ENCODE measurements at places on chromosomes 5 and 9.

DNA sequence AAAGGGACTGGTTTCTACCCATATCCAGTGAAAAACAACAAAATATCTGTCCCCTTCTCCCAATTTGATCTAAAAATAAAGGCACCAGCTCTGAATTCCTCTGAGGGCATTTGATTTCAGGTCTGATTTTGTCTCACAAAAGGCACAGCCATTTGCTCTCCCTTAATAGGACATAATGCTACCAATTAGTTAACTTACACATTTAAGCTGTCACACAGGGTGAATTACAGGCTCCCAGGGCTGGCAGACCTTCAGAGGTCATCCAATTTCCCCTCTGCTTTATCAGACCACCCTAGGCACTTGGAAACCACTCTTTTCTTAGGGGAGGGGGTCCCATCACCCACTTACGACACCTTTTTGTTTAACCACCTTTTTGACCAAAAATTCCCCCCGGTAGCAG lies 319.9 kb downstream of the SPOCK1 start:
- no peak for DNase-seq

GRCh38 chr9:93051680-93052089 lies 6.8 kb upstream of the SUSD3 start:
- no peak for DNase-seq

DNA sequence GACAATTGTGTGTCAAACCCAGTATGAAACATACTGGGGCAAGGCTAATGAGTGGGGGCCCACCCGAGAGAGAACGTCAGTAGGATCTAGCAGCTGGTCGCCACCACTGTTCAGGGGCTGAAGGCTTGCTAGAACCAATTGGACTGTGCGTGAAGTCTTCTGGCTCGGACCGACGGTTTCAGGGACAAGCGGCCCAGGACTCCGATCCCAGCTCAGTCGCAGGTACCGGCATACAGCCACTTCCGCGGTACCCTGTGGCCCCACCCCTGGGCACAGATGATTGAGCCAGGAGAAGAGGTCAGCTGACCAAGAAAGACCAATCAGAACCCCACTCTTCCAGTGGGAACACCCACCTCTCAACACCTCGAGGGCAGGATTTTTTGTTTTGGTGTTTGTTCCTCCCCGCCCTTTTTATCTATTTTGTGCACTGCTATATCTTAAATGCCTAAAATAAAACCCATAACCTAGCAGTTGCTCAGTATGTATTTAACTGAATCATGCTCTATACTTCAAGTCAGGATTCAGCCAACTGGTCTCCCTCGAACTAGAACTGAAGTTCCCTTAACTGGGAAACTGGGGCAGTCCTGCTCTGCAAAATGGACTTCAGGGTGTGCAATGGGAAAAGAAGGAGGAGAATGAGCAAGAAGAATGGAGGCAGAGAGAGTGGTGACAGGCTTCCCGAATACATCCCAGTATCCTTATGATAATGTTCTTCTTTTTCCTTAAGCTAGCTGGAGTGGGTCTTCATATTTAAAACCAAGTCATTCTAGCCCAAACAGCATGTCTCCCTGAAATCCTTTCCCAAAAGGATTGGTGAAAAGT lies 21.1 kb upstream of the CPEB4 start:
- DNase-seq: no peak

DNA sequence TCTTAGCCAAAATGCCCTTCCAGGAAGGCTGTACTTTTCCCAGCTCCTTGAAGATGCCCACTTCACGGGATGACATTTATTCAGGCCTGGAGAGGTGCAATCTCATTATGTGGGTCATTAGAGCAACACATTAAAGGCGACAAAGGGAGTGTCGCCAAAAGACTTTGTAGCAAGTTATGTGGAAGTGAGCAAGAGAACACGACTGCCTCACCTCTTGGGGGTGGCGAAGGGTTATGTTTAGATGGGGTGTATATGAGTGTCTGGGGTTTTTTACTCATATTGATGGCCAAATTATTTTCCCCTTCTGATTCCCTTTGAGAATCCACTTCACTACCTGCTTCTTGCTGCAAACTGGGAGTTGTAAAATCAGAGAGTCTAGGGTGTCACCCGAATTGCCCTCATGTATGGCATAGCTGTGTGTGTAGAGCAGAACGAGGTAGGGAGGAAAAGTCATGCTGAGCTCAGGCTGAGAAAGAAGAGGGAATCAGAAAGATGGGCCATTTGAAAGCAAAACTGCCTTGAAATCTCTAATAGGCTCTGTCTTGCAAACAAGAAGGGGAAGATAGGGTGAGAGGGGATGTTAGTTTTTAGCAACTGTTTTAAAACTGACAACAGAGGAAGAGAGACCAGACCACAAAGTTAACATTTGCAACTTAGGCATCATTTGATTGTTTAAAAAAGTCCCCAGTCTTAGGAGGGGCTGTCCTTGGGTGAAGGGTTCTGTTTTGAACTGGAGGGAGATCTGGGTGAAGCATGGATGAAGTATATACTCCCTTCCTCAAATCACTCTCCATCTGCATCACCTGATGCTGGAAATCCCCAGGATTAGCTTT lies 97.1 kb upstream of the IL12B start:
- DNase-seq: no peak

DNA sequence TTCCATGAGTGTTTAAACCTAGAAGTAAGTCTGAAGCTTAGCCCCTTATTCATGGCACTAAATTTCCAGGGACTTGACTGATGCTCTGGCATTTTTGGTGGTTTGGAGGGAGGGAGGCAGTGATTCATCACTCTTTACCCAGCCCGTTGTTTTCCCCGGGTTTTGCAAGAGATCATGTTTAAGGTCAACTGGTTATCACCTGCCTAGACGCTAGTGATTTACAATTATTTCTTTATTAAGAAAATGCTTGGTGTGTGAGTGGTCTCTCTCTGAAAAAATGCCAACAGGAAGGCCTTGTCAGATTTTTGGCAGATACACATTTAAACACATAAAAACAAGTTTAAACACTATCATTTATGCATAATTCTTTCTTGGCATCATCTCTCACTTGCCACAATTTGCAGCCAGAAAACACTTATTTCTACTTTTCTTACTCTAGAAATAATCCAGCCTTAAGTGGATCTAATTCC lies 737.9 kb upstream of the ZNF608 start:
- peak; percentile 54 for DNase-seq

GRCh38 chr5:156148301-156148700 lies 178.7 kb upstream of the SGCD start:
- no peak for DNase-seq

- DNase-seq: no peak
These were observed 57.3 kb downstream of the DAPK1 start for GRCh38 chr9:87554976-87555375.

DNA sequence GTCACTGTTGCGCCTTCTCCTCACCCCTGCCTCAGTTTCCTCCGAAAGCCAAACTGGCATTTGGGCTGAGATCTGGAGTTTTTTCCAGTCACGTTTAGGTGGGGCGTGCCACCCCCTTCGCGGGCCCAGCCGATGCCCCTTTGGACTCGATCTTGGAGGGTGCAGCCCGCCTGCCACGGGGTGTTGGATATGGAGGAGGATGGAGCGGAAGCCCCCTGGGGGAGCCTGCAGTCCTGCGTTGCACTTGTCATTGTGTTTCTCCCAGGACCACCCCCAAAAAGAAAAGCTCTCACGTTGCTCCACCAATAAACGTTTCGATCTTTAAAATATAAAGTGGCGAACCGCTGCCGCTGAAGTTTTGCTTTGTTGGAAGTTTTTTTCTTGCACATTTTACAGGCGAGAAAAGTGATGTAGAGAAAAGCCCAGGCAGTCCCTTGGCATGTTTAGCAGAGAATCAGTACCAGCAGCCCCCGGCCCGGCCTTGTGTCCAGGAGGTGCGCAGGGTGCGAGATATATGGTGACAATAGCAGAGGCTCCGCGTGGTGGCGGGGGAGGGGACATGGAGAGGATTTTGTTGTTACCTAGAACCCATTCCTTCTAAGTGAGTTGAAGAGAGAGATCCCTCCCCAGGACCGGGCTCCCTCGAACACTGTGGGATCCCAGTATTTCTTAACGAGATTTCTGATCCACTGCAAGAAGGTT lies 681 bp downstream of the F2R start:
- DNase-seq: no peak

DNA sequence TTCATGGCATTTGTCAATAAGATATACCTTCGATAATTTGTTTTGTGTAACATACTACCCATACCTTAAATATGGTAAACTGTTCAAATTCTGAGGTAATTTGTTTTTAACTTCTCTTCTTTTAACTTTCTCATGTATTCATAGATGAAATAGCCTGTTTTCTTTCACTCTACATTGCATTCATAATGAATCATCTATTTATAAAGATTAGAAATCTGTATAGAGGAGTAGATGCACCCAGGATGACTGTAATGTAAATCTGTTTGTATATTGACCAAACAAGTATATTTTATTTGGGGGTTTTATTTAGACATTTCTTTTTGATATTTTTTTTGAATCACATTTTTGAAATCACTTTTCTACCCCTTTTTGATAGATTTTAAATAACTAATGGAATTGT lies 144.6 kb downstream of the CD180 start:
- DNase-seq: no peak

- no peak for DNase-seq
These were observed 140.8 kb downstream of the TSSK1B start for GRCh38 chr5:113293975-113294310.

- no peak for DNase-seq
These were observed 130.0 kb downstream of the MVB12B start for GRCh38 chr9:126456441-126457174.

DNA sequence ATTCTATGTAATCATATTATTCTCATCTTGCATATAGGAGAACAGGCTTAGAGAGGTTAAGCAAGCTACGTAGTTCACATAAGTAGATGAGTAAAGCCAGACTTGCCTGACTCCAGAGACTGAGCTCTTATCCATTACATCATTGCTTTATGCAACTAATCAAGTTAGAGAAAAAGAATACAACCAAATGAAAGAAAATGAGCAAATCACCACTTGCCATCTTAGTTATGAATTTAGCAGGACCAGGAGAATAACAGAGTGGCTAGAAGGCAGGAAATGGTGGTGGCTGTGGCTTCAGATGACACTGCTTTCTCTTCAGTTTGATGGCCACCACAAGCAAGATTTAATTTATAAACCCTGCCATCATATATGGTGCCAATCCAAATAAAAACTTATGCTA lies 26.6 kb downstream of the POC5 start:
- no peak for DNase-seq

DNA sequence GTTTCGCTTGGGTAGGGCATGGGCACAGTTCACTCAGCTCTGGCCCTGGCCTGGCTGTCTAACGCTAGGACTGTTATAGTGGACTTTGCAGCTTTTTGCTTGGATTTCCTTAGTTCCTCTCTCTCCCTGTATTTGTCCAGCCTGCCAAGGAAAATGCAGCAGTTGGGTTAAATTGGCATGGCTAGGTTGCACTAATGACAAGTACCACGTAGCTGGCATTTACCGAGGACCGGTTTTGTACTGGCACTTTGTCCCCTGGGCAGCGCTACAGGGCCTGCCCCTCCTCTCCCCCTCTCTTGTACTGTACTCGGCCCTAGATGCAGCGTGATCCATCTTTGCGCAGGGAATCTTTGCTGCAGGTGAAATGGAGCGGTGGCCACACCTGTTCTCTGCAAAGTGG lies 2.4 kb downstream of the WDR5 start:
- DNase-seq: no peak

- no peak for DNase-seq
These were observed 27.8 kb downstream of the CSF1R start for GRCh38 chr5:150058480-150059126.

GRCh38 chr5:95669540-95669939 lies 13.3 kb downstream of the SPATA9 start:
- DNase-seq: no peak

DNA sequence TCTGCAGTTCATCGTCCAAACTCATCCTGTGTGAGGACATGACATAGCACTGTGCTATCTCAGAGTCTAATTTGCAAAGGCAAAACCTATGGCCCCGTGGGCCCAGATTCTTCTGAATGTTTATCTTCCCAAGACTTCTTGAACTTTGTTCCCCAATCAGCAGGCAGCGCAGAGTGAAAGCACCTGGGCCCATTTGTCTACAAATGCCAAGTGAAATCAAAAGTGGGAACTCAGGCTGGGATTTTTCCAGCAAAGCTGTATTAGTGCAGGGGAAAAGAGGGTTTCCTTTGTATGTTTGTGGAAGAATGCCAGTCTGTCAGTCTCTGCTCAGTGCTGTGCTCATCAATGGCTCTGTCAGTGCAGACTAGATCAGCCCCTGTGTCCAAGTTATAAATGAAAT lies 55.8 kb downstream of the FOXD1 start:
- DNase-seq: no peak

GRCh38 chr5:166977911-166978422 lies 1313.5 kb upstream of the WWC1 start:
- no peak for DNase-seq

DNA sequence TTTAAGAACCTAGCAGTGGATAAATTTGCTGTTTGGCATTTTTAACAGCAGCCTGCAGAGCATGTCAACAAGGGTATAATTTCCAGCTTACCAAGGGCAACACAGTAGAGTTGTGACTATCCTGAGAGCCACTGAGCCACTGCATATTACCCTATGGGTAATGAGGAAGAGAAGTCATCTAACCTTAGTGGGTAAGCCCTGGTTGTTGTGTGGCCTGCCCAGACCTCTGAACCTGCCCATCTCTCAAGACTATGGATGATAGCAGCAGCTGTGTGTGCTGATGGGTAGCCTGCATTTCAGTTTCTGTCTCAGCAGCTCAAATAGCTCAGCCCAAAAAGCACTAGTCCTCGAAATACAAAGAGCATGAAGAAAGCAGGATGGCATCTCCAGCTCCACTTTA lies 56.1 kb upstream of the PIP5K1B start:
- no peak for DNase-seq

GRCh38 chr9:93501406-93501805 lies 48.0 kb upstream of the FAM120AOS start:
- no peak for DNase-seq

- no peak for DNase-seq
These were observed 27.0 kb downstream of the MAT2B start for GRCh38 chr5:163532171-163533084.

DNA sequence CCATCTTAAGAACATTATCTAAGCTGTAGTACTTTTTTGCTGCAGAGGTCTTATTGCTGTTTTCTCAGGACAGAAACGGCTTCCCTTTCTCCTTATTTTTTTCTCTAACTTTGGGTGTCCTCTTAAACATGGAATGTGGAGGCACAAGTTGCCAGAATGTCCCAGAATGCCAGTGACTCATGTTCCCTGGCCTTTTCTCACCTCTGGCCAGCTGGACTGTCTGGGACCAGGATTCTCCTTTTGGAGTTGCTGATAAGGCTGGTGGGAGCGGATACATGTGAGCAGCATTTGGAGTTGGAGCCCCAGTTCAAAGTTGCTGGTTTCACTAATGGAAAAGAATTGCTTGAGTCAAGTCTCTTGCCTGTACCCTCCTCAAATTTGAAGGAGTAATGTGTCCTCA lies 112.8 kb downstream of the ARHGAP26 start:
- no peak for DNase-seq

- no peak for DNase-seq
These were observed 790.1 kb upstream of the ZNF608 start for GRCh38 chr5:125536582-125536981.

- DNase-seq: no peak
These were observed 1742.3 kb upstream of the NUDT12 start for GRCh38 chr5:105304859-105305258.
